ENCODE measurements at places on chromosomes 4 and X.
A peak's percentile ranks its signal among the peaks of the same experiment; 100 is the strongest.

DNA sequence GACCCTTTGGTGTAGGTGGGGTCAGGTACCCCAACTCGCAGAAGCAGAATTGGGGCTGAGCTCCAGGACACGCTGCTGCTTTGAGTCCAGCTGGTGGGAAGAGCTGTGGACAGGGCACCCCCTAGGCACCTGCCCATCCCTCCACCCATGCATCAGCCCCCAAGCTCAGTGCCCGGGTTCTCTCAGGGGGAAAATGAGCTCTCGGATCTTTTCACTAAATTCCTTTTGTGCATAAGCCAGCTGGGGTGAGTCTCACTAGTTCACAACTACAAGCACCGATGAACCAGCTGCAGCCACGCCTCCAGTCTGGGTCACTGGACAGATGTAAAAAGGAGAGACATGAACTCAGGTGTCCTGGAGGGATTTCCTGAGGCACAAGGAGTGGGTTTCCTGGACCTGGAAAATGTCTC lies 286.8 kb downstream of the CRLF2 start:
- no peaks in the 10 kb centered on the region for H3K27me3 ChIP-seq
- peak; percentile 81 for DNase-seq
- no peaks in the 10 kb centered on the region for H3K4me1 ChIP-seq
- no peak overlapping the region for H3K4me3 ChIP-seq

DNA sequence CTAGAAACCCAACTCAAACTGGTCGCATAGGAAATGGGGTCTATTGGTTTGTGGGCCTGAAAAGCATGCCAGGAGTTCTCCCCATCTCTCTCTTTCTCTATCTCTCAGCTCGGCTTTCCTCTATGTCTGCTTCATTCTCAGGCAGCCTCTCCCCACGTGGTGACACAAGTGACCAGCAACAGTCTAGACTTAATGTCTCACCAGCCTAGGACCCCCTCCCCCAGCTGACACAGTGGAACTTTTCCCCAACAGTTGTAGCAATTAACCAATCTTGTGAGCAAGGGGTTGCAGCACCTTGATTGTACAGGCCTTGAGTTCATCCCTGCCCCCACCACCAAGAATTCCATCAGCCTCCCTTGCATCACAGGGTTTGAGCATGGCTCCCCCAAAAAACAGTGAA lies 159.8 kb upstream of the KIT start:
- no peak overlapping the region for H3K27ac ChIP-seq
- no peak for DNase-seq
- peaks cover 7% of the 10 kb centered on the region for H3K4me1 ChIP-seq
- H3K36me3 ChIP-seq = no peaks in the 10 kb centered on the region

GRCh38 chr4:88308587-88308986 lies 24.2 kb upstream of the PPM1K start:
- no peak overlapping the region for H3K4me3 ChIP-seq
- DNase-seq = no peak
- H3K36me3 ChIP-seq = no peaks in the 10 kb centered on the region
- H3K27me3 ChIP-seq = no peaks in the 10 kb centered on the region

DNA sequence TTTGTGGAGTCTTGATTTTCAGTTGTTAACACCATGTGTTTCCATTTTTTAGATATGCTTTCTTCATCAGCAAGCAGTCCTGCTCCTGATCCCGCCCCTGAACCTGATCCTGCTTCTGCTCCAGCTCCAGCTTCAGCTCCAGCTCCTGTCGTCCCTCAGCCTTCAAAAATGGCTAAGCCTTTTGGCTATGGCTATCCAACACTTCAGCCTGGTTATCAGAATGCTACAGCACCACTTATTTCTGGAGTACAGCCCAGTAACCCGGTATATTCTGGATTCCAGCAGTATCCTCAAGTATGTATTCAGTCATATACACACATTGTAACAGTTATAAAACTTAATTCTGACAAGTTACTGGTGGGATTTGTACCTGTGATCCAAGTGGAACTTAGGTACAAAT lies 60.9 kb downstream of the SEC24B start:
- no peaks in the 10 kb centered on the region for H3K4me1 ChIP-seq
- no peak overlapping the region for H3K27ac ChIP-seq
- no peak for DNase-seq
- no peaks in the 10 kb centered on the region for H3K27me3 ChIP-seq
- H3K4me3 ChIP-seq = no peak overlapping the region

DNA sequence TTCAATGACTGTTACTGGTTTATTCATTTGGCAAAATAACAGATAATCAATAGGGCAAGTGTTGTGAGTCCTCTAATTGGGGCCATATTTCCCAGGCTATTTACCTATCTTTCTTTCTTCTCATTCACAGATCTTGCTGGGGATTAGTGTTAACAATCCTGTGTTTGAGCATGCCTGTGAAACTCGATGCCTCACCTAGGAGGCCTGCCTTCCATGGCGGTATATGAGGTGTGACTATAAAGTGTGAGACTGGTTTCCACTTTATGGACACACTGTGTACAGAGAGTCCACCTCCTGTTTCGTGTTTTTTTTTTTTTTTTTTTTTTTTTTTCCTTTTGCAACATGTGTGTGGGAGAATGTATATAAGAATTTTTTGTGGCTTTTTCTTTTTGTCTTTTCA lies 199.3 kb downstream of the BMPR1B start:
- no peaks in the 10 kb centered on the region for H3K36me3 ChIP-seq
- no peaks in the 10 kb centered on the region for H3K27me3 ChIP-seq
- no peak overlapping the region for H3K4me3 ChIP-seq
- DNase-seq = no peak
- H3K27ac ChIP-seq = no peak overlapping the region
- H3K4me1 ChIP-seq = no peaks in the 10 kb centered on the region

DNA sequence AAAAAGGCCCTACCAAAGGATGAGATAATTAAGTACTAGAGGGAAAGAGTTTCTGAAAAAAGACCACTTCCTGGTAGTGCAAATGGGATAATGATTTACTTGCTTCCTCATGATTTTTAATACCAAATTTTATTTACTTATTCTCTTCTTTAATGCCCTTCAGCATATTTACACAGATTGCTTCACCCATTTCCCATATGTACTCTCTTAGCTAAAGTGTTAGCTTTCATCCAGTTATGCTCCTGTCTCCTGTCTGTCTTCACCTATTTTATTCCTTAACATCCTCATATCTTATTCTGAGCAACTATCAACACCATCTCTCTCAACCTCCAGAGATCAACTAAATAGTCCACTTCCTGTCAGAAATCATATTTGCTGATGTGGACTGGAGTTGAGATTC lies 183.2 kb upstream of the HS3ST1 start:
- no peak overlapping the region for H3K27ac ChIP-seq
- no peaks in the 10 kb centered on the region for H3K4me1 ChIP-seq
- no peak overlapping the region for H3K4me3 ChIP-seq
- DNase-seq = no peak
- no peaks in the 10 kb centered on the region for H3K27me3 ChIP-seq

DNA sequence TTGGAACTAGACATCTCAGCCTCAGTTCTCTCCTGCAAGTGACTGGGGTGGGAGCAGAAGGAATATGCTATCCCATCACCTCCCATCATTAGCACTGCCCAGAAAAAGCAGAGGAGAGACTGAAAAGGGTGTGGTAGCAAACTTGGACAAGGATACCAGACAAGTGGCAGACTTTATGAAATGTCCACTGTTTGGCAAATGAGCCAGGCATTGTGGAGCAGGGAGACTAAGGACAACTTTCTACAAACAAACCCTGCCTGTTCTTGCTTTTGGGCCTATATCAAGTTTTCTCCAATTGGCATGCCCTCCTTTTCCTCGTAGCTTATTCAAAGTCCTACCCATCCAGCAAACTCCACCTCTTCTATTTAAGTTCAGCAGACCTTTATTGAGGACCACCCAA lies 41.6 kb downstream of the ZCCHC12 start:
- no peaks in the 10 kb centered on the region for H3K27me3 ChIP-seq
- no peak overlapping the region for H3K4me3 ChIP-seq
- DNase-seq = no peak

DNA sequence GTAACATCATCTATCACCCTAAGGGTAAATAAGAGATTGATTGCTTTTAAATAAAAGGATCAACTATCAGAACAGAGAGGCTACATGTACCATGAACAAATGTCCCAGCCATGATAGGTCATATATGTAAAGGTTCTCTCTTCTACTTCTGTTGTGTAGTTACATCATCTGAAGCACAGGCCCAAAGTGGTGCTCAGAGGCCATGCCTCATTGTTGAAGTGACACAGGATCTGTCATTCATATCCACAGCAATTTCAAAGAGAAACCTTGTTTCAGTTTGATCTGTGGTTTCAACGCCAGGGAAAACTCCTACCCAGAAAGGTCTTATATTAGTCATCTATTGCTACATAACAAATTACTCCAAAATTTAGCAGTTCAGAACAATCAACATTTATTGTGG lies 269.2 kb upstream of the MAOA start:
- H3K4me3 ChIP-seq = no peak overlapping the region
- no peaks in the 10 kb centered on the region for H3K4me1 ChIP-seq
- no peaks in the 10 kb centered on the region for H3K36me3 ChIP-seq
- H3K27ac ChIP-seq = no peak overlapping the region

- DNase-seq = no peak
- H3K27me3 ChIP-seq = no peaks in the 10 kb centered on the region
- peaks cover 48% of the 10 kb centered on the region for H3K4me1 ChIP-seq
- H3K36me3 ChIP-seq = no peaks in the 10 kb centered on the region
Measured at GRCh38 chr4:158769175-158769921, 522 bp downstream of the FNIP2 start.

- H3K27me3 ChIP-seq = no peaks in the 10 kb centered on the region
- H3K36me3 ChIP-seq = peaks cover 9% of the 10 kb centered on the region
- peak overlapping the region; percentile 20 for H3K27ac ChIP-seq
Measured at GRCh38 chr4:84849051-84849640, 117.3 kb downstream of the WDFY3 start.

DNA sequence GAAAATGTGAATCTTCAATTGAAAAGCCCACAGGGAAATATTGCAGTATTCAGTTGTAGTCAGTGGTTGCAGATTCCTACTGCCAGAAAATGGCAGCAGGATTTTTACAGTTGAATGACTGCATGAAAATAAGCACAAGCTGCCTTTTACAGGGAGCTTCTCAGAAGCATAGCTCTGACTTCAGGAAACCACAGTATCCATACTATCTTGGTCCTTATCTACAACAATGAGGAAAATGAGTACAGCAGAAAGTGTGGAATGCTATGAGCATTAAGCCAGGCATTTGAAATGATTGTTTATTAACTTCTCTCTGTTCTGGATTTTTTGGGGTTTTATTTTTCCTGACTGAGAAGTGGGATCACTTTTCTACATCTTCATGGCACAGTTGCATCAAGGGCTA lies 34.6 kb upstream of the PRRG1 start:
- no peaks in the 10 kb centered on the region for H3K4me1 ChIP-seq
- H3K4me3 ChIP-seq = no peak overlapping the region
- no peak for DNase-seq
- no peaks in the 10 kb centered on the region for H3K36me3 ChIP-seq

- no peaks in the 10 kb centered on the region for H3K36me3 ChIP-seq
- H3K27me3 ChIP-seq = no peaks in the 10 kb centered on the region
- DNase-seq = no peak
- no peak overlapping the region for H3K27ac ChIP-seq
- no peaks in the 10 kb centered on the region for H3K4me1 ChIP-seq
Measured at GRCh38 chr4:30930276-30930675, 210.1 kb downstream of the PCDH7 start.

DNA sequence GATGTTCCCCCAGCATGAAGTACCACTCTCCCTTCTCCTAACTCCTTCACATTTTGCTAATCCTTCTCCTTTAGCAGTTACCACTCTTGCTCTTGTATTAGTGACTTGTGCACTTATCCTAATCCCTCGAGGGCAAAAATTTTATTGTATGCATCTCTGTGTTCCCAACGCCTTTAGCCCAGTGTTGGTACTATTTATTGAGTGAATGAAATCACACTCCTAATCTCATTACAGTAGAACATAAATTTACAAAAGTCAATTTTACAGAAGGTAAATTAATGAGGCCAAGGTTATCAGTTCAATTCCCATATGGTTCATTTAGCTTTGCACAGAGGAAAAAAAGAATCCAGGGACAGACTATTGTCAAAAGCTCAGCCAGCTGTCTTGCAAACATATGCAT lies 178.4 kb downstream of the NR3C2 start:
- no peaks in the 10 kb centered on the region for H3K27me3 ChIP-seq
- DNase-seq = no peak
- H3K4me3 ChIP-seq = no peak overlapping the region
- H3K36me3 ChIP-seq = no peaks in the 10 kb centered on the region
- H3K27ac ChIP-seq = no peak overlapping the region
- H3K4me1 ChIP-seq = peaks cover 16% of the 10 kb centered on the region
